Peyer's patch (tissue), 4 donors: ENCODE measurements at places on chromosomes 4 and X. TPM values are rescaled to one million over a fixed set of nuclear protein-coding genes. Genes with fewer than 3 reads are reported as not detected.

Gene TMEM33
- total RNA-seq, result 67.4 TPM

Gene DNAAF6
- not detected for total RNA-seq

Gene GPC4
- total RNA-seq, result 8.6 TPM

Gene CLNK
- not detected for total RNA-seq

Gene GASK1B
- total RNA-seq, result 10.7 TPM

Gene DCAF8L2
- not detected for total RNA-seq

Gene FANCB
- total RNA-seq, result 1.9 TPM

Gene KLHL13
- total RNA-seq, result 9.9 TPM

Gene CYLC1
- not detected for total RNA-seq

Gene PAGE5
- not detected for total RNA-seq

Gene GJB1
- 76.9 TPM for total RNA-seq

Gene KLHL4
- 7.4 TPM for total RNA-seq

Gene SOWAHB
- 26.7 TPM for total RNA-seq

Gene IGBP1
- total RNA-seq, result 70.1 TPM

Gene SGMS2
- 166 TPM for total RNA-seq

GRCh38 chr4:11119474-11119873 lies 309.2 kb downstream of the HS3ST1 start:
- no peaks in the 10 kb centered on the region for H3K4me1 ChIP-seq
- H3K4me3 ChIP-seq, result no peak overlapping the region
- no peak overlapping the region for H3K27ac ChIP-seq
- H3K27me3 ChIP-seq, result no peaks in the 10 kb centered on the region

DNA sequence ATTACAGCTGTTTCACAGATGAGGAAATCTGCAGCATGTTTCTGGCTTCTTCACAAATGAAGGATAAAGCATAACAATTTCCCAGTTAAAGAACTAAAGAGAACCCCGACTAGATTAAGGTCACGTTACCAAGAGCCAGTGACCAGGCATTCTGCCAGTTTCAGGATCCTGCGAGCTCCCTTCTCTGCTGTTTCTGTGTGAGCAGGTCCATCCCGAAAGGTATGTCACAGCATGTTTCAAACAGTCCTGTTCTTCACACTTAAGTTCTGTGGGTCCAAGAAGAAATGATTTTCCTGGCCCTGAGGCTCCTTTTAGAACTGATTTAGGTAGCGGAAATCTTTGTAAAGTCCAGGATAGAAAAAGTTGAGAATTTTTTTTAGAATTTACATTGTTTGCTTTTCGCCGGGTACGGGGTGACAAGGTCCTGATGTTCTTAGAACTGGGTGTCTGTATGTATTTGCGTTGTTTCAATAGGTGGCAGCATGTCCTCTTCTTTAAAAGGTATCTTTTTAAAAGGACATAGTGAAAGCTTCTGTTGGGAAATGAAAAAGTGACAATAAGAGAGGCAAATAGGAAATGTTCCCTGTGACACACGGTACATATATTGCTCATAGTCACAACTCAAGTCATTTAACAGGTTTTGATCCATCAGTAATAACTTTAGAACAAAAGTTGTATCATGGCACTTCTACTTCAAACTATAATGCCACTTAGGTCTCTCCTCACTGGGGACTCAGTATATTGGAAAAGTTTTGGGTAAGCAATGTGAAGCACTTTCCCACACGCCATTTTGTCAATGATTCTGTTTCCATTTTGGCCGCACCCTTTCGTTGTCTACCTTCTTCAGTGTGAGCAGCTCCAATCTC lies 18.4 kb downstream of the IL21 start:
- H3K27me3 ChIP-seq, result no peaks in the 10 kb centered on the region
- no peak overlapping the region for H3K4me3 ChIP-seq
- no peak overlapping the region for H3K27ac ChIP-seq
- H3K4me1 ChIP-seq, result no peaks in the 10 kb centered on the region
- H3K36me3 ChIP-seq, result no peaks in the 10 kb centered on the region
- no peak for DNase-seq

GRCh38 chr4:63898961-63899360 lies 510.3 kb downstream of the TECRL start:
- H3K36me3 ChIP-seq, result no peaks in the 10 kb centered on the region
- no peak for DNase-seq
- H3K4me3 ChIP-seq, result no peak overlapping the region
- no peaks in the 10 kb centered on the region for H3K27me3 ChIP-seq
- no peak overlapping the region for H3K27ac ChIP-seq

- H3K4me1 ChIP-seq, result no peaks in the 10 kb centered on the region
- no peak overlapping the region for H3K27ac ChIP-seq
- H3K4me3 ChIP-seq, result no peak overlapping the region
- no peaks in the 10 kb centered on the region for H3K36me3 ChIP-seq
- no peaks in the 10 kb centered on the region for H3K27me3 ChIP-seq
- DNase-seq, result no peak
Measured at GRCh38 chr4:33850371-33850902, 2393.9 kb downstream of the ARAP2 start.

- peak overlapping the region; percentile 89 for H3K4me3 ChIP-seq
- DNase-seq, result no peak
- peak overlapping the region; percentile 79 for H3K27ac ChIP-seq
- no peaks in the 10 kb centered on the region for H3K4me1 ChIP-seq
- H3K36me3 ChIP-seq, result no peaks in the 10 kb centered on the region
Measured at GRCh38 chr4:55854129-55854528, 681 bp downstream of the EXOC1 start.

GRCh38 chrX:45527834-45528233 lies 327.2 kb upstream of the DIPK2B start:
- no peak overlapping the region for H3K4me3 ChIP-seq
- no peaks in the 10 kb centered on the region for H3K4me1 ChIP-seq
- H3K27ac ChIP-seq, result no peak overlapping the region
- H3K27me3 ChIP-seq, result no peaks in the 10 kb centered on the region
- no peaks in the 10 kb centered on the region for H3K36me3 ChIP-seq

- H3K36me3 ChIP-seq, result no peaks in the 10 kb centered on the region
- no peak overlapping the region for H3K4me3 ChIP-seq
- no peaks in the 10 kb centered on the region for H3K27me3 ChIP-seq
Measured at GRCh38 chr4:26110493-26110892, 196.5 kb downstream of the SMIM20 start.

DNA sequence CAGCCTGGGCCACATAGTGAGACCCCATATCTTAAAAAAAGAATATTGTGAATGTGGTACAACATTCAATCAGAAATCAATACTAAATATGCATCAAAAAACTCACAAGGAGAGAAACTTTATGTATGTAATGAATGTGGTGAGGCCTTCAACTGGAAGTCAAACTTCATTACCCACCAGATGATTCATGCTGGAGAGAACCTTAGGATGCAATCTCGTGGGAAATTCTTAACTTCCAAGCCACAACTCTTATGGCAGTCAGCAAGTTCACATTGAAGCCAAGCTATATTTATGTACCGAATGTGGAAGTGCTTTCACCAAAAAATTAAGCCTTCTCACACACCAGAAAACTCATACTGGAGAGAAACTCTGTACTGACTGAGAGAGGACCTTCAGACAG lies 84.5 kb upstream of the UXT start:
- no peak overlapping the region for H3K4me3 ChIP-seq
- no peak overlapping the region for H3K27ac ChIP-seq
- H3K4me1 ChIP-seq, result no peaks in the 10 kb centered on the region
- H3K27me3 ChIP-seq, result no peaks in the 10 kb centered on the region
- H3K36me3 ChIP-seq, result no peaks in the 10 kb centered on the region

DNA sequence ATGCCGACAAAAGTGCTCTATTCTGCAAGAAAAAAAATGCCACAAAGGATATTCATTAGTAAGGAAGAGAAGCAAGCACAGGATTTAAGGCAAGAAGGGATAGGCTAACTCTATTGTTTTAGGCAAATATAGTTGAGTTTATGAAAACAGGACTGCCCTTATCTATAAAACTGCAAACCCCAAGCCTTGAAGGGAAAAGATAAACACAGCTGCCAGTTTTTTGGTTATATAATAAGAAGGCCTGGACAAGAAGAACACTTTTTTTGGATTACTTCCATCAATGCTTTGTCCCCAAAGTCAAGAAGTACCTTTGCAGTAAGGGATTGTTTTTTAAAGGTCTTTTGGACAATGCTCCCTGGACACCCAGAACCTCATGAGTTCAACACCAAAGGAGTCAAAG lies 45.4 kb upstream of the WWC2 start:
- DNase-seq, result no peak
- no peaks in the 10 kb centered on the region for H3K27me3 ChIP-seq
- no peaks in the 10 kb centered on the region for H3K36me3 ChIP-seq
- H3K4me1 ChIP-seq, result no peaks in the 10 kb centered on the region

- H3K4me3 ChIP-seq, result no peak overlapping the region
- no peak overlapping the region for H3K27ac ChIP-seq
- no peaks in the 10 kb centered on the region for H3K4me1 ChIP-seq
- no peak for DNase-seq
- no peaks in the 10 kb centered on the region for H3K36me3 ChIP-seq
- H3K27me3 ChIP-seq, result no peaks in the 10 kb centered on the region
Measured at GRCh38 chr4:71713611-71714203, 70.2 kb downstream of the GC start.

- H3K36me3 ChIP-seq, result no peaks in the 10 kb centered on the region
- DNase-seq, result no peak
- no peak overlapping the region for H3K27ac ChIP-seq
- H3K27me3 ChIP-seq, result no peaks in the 10 kb centered on the region
Measured at GRCh38 chrX:71183341-71183740, 38.7 kb downstream of the NLGN3 start.

DNA sequence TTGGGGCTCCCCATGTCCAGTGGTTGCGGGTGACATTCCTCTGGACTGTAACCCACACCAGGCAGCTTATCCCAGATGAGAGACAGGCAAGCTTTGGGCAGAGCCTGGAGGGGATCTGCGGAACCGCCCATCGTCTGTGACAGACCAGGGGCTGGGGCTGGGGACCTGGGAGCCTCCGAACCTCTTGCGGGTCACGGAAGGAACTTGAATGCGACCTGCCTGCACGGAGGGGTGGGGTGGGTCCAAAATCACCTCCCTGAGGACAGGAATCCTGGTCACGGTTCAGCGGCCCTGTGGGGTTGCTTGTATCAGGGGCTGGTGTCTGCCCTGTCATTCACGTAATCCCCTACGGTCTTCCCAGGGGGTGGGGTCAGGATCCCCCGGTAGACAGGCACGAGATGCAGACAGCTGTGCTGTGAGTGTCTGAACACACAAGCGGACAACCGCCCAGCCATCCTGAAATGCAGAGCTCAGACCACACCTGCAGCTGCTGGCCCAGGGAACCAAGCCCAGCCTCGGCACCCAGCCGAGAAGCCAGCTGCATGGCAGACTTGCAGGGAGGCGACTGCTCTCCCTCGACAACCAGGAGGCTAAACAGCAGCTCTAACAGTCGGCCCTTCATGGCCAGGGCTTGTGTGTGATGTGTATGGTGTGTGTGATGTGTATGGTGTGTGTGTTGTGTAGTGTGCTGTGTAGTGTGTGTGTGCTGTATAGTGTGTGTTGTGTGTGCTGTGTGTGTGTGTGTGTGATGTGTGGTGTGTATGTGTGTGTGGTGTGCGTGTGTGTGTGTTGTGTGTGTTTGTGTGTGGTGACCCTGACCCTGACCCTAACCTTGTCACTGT lies 105.9 kb upstream of the ADRA2C start:
- no peaks in the 10 kb centered on the region for H3K27me3 ChIP-seq
- H3K27ac ChIP-seq, result no peak overlapping the region
- DNase-seq, result no peak
- H3K4me1 ChIP-seq, result no peaks in the 10 kb centered on the region

DNA sequence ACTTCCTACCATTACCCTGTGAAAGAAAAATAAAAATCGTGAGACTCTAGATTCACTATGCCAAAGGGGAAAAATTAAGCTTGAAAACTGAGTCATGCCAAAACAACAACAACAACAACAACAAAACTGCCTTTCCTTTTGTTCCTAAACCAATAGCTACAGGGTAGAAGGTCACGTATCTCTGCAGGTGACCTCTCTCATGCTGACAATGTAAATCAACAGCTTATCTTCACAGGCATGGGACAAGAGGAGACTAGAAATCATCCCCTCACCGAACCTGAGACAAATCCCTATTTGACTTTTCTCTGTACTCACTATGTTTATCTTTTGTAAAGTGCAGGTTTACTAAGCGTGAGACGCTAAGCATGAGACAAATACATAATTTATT lies 20.5 kb upstream of the AADAT start:
- H3K27me3 ChIP-seq, result no peaks in the 10 kb centered on the region
- H3K27ac ChIP-seq, result no peak overlapping the region
- H3K4me1 ChIP-seq, result no peaks in the 10 kb centered on the region
- H3K36me3 ChIP-seq, result no peaks in the 10 kb centered on the region
- no peak for DNase-seq

GRCh38 chr4:81179326-81179725 lies 35.7 kb downstream of the PRKG2 start:
- H3K27ac ChIP-seq, result no peak overlapping the region
- no peaks in the 10 kb centered on the region for H3K4me1 ChIP-seq
- H3K27me3 ChIP-seq, result no peaks in the 10 kb centered on the region

GRCh38 chr4:244471-244870 lies 60.8 kb downstream of the ZNF732 start:
- no peak for DNase-seq
- H3K4me1 ChIP-seq, result peaks cover 3% of the 10 kb centered on the region
- no peaks in the 10 kb centered on the region for H3K36me3 ChIP-seq
- H3K4me3 ChIP-seq, result no peak overlapping the region
- no peak overlapping the region for H3K27ac ChIP-seq

DNA sequence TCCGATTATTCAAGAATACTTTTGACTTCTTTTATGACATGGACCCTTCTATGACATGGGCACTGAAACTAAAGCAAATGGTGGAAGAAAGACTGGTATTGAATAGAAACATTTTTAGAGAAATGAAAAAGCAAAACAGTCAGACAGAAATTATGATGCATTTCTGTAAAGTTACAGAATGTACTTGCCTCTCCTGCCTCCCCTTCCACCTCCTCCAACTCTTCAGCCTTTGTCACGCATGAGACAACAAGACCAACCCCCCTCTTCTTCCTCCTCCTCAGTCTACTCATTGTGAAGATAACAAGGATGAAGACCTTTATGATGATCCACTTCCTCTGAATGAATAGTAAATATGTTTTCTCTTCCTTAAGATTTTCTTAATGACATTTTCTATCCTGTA lies 46.3 kb upstream of the HUWE1 start:
- no peak overlapping the region for H3K27ac ChIP-seq
- no peak overlapping the region for H3K4me3 ChIP-seq
- no peak for DNase-seq
- H3K27me3 ChIP-seq, result no peaks in the 10 kb centered on the region
- H3K4me1 ChIP-seq, result no peaks in the 10 kb centered on the region
- H3K36me3 ChIP-seq, result no peaks in the 10 kb centered on the region

GRCh38 chr4:132642016-132642817 lies 506.9 kb upstream of the PCDH10 start:
- no peaks in the 10 kb centered on the region for H3K27me3 ChIP-seq
- H3K27ac ChIP-seq, result no peak overlapping the region
- no peak overlapping the region for H3K4me3 ChIP-seq
- no peak for DNase-seq
